Stimulated activated CD8-positive, alpha-beta memory T cell treated with anti-CD3 and anti-CD28 coated beads, Interleukin-15, amount 100 ng/mL, for 4 hours (primary cell): ENCODE measurements at places on chromosomes 6 and 20.

DNA sequence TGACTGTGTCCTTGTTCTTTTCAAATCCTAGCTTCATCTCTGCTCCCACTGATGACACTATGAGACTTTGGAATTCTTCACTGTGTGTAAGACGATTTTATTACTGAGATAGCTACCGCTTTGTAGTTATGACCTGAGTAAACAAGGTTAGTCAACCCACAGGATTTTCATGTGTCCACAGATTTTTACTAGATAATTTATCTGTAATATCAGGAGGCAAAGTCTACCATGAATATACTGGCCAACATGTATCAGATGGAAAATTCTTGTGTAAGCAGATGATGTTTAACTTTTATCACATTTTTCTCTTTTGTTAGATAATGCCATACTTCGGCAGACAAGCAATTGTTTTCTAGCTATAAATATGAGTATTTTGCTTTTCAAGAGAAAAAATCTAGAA is 119.8 kb downstream of the SGK1 start:
- DNase-seq: no peak

GRCh38 chr20:34301587-34302311 is 1.4 kb downstream of the AHCY start:
- no peak for DNase-seq

DNA sequence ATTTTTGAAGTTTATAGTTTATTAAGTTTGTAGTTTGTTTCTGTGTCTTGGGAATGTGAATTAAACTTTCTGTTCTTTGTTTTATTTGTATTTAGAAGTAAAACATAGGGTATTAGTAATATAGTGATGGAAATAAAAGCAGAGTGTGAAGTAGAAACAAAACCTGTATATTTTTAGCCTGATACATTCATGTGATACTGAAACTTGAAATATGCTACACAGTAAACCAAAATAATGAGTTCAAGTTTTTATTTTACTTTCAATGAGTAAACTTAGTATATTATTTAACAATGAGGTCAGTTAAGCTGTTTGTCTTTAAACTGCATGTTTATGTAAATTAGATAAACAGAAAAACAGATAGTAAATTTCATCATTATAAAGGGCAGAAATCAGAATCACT is 1592.6 kb downstream of the GRIK2 start:
- DNase-seq: no peak

GRCh38 chr6:35498422-35499067 is 1.7 kb upstream of the TEAD3 start:
- DNase-seq: no peak

GRCh38 chr6:160071805-160072690 is 49.6 kb upstream of the SLC22A1 start:
- no peak for DNase-seq

DNA sequence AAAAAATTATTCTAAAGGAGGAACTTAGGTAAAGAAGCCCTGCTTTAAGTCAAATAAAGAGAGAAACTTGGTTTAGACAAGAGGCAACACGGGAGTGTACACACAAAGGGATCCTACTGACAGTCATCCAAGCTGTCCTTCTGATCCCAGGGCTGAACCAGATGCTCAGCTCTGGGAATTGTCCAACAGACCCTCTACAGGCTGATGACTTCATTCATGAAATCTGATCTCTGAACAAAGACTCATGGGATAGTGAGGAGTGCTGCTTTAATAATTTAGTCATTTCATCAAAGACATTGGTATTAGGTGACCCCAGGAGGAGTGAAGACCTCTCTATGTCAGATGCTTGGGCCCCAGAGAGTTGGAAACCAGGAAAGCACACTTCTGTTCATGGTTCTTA is 65.6 kb upstream of the ARMH2 start:
- DNase-seq: no peak

GRCh38 chr20:25195962-25196785 is 662 bp downstream of the ENTPD6 start:
- no peak for DNase-seq

- DNase-seq: no peak
These were observed 196.7 kb downstream of the TFAP2B start for GRCh38 chr6:51015394-51015793.

DNA sequence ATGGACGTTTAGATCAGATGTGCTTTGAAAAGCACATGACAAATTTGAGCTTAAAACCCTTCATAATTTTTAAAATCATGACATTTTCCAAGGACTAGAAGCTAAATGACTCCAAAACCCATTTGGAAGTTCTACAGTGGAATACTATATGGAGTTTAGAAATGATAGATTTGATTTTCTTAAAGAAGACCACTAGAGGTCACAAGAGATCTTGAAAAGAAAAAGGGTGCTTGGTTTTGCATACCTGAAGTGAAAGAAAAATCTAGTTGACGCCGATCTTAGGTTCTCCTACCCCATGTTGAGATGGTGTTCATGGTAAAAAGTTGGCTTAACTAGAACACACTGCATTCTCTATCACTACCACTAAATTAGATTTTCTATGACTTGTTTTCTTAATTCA is 31.5 kb downstream of the CFAP61 start:
- no peak for DNase-seq

- DNase-seq: no peak
These were observed 30.5 kb downstream of the MDGA1 start for GRCh38 chr6:37667050-37667814.

- no peak for DNase-seq
These were observed 22.6 kb upstream of the TRAF3IP2 start for GRCh38 chr6:111628142-111628850.

DNA sequence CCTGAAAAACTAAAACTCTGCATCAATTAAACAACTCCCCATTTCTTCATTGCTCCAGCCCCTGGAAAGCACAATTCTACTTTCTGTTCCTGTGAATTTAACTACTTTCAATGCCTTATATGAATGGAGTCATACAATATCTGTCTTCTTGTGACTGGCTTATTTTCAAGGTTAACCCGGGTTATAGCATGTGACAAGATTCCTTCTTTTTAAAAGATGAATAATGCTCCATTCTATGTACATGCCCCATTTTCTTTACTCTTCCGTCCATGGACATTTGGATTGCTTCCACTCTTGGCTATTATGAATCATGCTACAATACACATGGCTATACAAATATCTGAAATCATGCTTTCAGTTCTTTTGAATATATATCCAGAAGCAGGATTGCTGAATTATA is 334.9 kb upstream of the ID4 start:
- DNase-seq: no peak

DNA sequence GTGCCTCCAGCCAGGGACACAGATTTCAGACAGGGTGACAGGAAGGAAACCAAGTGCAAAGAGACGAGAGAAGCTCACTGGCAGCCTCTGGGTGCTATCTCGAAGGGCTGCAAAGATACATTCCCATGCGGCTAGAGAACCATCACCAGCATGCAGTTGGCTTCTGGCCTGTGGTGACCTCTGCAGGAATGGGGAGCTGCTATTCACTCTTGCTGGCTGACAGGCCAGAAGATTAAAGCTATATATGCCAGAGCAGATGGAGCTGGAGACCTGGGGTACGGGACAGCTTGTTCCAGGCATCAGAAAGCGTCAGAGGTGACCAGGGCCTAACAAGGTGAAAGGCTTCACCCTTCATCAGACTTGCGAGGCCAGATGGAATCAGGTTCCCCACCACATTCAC is 20.0 kb downstream of the MAP1LC3A start:
- DNase-seq: no peak

DNA sequence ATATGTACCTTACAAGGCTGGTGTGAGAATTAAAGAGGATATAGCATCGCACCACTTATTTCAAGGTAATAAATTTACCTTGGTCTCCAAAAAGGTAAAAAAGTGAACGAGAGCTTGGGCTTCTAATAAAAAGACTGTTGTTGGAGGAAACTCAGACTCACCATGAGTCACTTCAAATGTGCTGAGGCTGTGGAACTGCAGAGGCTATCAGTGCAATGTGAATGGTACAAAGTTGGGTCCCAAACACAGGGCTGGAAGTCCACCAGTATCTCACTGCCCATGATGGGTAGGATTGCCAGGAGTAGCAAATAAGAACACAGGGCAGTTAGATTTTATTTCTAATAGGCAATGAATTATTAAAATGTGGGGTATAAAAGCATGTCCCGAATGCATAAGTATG is 200.6 kb downstream of the MAFB start:
- DNase-seq: no peak

DNA sequence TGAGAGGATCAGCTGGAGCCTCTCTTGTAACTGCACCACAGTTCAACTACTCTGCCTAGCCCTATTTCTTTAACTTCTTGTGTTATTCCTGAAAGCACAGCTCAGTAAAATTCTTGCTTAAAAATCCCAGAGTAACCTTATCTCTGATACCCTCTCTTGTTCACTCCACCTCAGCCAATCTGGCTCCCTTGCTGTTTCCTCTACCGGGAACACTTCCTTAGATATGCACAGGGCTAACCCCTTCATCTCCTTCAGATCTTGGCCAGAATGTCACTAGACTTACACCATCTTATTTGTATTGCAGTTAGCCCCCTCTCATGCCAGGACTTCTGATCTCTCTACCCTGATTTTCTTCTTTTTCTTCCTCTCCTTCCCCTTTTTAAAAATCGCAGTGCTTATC is 2.6 kb upstream of the ZKSCAN3 start:
- DNase-seq: no peak

DNA sequence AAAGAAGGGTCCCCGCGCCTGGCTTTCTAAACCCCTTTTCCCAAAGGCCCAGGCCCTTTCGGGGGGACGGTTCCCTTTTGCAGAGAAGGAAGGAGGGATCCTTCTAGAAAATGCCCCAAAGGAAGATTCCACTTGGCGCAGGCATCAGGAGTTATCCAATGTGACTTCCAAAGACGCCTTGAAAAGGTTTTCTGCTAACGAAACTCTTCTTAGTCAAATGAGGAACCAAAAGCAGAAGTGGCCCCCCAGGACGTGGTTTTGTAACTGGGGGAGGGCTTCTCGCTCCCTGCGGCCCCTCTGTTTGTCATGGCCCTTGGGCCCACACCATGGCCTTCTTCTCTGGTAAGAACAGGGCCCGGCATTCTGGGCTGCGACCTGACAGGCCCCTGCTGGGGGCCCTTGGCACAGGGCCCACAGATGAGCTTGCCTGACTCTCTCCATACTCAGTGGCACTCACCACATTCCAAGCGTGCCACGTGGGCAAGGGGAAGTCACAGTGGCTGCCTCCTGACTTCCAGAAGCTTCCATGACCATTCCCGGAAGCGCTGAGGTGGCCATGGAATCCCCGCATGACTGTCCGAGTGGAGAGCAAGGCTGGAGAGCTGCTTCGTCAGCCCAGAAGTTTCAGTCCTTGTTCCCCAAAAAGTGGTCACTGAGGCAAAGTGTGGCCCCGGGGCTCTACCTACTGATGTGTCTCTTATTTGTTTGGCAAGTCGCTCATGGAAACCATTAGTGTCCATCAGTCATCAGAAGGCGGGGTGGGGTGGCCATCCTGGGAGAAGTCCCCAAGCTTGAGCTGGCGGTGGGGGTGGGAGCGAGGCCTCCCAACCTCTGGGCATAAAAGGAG is 834 bp upstream of the CTSZ start:
- no peak for DNase-seq

- DNase-seq: peak; percentile 61
These were observed 43.6 kb downstream of the FGD2 start for GRCh38 chr6:37048851-37049757.

GRCh38 chr6:155883741-155884140 is 428.1 kb upstream of the NOX3 start:
- no peak for DNase-seq

GRCh38 chr20:2521369-2522305 is 12.9 kb upstream of the ZNF343 start:
- DNase-seq: peak; percentile 12
